ENCODE measurements at places on chromosomes 11 and 22.

DNA sequence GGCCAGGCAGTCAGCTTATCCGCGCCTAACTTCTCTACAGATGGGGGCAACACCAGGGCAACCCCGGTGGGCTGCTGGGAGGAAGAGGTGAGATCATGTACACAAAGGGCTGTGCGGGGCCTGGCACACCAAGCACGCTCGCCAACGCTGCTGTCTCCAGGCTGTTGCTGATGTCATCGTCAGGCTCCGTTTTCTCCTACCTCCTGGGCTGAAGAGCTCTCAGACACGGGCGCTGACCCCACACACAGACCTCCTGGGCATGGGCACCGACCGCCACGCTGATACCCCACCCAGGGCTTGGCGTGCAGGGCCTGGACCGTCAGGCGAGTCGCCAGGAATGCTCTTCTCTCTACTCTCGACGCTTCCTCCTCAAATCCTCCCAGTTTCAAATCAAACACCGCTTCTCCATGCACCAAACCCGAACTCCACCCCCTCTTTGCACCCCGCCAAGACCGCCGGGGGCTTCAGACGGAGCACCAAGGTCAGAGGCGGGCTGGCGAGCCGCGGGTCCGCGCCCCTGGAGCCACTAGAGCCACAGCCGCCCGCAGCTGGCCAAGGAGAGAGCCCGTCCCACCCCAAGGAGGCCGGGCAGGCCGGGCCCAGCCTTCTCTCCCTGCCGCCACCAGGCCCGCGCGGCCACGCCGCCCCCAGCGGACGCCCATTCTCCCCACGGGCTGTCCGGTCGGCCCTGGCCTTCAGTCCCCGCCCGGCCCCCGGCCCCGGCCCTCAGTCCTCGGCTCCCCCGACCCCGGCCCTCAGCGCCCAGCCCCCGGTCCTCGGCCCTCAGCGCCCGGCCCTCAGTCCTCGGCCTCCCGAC is 772 bp downstream of the SBF1 start:
- DNase-seq: peak; percentile 76

DNA sequence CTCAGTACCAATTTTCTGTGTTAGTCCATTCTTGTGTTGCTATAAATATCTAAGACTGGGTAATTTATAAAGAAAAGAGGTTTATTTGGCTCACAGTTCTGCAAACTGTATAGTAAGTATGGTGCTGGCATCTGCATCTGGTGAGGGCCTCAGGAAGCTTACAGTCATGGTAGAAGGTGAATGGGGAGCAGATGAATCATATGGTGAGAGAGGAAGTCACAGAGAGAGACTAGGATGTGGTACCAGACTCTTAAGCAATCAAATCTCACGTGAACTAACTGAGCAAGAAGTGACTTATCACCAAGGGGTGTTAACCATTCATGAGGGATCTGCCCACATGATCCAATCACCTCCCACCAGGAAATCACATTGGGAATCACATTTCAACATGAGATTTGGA is 60.8 kb upstream of the ZBED5 start:
- DNase-seq: no peak

GRCh38 chr11:78424334-78425270 is 7.0 kb upstream of the GAB2 start:
- DNase-seq: no peak

- no peak for DNase-seq
These were observed 6.6 kb upstream of the FLI1 start for GRCh38 chr11:128687321-128687720.

DNA sequence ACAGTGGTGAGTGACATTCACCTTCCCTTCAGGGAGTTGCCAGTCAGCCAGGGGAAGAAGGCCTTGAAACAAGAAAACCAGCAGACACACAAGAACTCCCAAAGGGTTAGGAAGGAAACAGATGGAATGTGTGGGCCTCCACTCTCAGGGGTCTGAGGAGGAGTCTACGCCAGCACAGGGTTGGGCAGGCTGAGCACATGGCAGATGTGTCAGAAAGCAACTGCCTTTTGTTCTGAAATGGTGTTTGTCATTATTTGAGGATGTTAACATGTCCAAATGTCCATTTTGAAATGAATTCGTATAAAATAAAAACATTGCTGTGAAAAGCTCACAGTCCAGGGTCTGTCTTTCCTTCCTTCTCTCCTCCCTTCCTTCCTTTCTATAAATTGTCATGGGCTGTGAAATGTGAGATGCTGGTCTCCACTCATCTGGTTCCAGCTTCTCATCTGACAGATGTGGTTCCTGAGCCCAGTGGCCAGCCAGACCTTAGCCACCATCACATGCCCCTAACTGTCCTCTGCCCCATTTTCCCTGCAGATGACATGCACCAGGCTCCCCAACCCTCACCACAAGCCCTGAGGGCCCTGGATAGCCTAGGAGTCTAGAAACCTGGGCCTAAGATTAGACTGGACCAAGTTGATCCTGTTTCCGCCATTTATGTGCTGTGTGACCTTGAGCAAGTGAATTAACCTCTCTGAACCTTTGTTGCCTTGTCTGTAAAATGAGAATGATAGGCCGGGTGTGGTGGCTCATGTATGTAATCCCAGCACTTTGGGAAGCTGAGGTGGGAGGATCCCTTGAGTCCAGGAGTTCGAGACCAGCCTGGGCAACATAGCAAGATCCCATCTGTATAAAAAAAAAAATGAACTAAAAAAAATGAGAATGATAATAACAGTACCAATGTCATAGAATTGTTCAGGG is 56.2 kb upstream of the CRYBB3 start:
- no peak for DNase-seq

GRCh38 chr11:112174789-112175598 is at the start of gene BCO2:
BCO2 (plus strand) TSS chr11:112175512; CDS start chr11:112175602, 90 bp downstream.
- peak; percentile 35 for DNase-seq

DNA sequence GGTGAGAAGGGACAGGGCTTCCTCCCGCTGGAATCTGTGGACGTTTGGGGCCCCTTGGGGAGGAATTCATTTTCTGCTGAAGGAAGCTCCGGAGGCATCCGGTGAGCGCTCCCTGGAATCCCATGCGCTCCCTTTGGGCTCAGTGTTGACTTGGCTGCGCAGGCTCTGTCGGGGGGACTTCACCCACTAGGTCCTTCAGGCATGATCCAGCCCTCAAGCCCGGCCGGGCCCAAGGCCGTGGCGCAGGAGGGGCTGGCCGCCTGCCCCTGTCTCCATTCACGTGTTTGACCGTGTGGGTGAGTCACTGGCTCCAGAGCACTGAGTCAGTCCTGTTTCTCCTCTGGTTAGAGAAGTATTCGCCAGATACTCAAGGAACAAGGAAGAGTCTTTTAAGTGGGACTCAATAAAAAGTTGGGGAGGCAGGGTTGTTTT is 1.4 kb downstream of the CTTN start:
- no peak for DNase-seq

DNA sequence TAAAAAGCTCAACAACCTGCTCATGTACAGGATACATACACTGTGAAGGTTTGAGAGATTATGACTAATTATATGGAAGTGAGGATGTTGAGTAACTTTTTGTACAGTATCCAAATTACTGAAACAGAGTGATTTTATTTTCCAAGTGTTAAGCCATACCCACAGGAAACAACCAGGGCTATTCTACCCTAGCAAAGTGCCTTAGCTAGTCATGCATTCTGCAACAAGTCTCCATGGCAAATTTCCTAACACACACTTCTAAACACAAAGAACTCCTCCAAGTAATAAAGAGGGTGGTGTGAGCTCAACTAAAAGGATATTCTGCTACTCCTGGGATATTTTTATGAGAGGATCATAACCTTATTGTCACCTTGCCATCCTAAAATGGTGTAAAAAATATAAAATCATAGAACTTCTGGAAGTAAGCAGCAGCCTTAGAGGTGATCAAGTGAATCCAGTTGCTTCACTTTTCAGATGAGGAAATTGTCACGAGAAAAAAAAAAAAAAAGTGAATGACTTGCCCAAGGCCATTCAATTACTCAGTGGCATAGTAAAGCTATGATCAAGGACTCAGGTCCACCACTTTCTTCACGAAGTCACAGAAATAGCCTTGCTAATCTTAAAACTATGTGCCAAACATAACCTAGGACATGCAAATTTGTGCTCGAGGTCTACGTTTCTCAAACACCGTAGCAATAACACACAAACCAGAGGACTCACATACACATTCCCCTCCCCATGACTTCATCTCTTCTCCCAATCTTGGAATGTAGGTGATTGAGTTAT is 4.2 kb downstream of the LGR4 start:
- DNase-seq: no peak

DNA sequence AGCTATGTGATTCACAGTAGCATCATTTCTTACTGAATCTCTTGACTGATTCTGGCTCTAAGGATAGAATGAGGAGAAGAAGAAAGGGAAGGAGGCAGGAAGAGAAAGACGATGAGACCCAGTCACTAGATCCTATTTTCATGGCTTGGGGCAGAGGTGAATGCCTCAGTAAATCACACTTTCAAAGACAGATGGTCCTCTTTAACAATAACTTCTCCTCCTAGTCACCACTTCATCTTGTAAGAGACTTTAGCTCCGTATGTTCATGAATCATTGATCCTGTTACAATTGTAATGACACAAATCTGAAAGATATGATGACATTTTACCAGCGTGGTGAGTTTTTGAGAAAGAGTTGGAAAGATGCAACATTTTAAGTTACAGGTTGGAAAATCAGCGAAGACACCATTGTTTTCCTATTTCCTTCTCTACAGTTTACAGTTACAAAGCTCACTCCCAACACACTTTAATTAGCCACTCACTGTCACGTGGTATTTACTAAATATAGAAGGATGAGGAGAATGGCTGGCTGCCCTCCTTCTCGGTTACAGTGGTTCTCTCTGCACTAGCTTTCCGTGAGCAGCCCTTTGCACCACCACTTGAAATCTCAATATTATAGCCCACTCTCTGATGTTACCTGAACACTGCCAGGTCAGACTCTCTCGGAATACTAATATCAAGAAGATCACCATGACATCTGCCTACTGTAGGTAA is 205.8 kb downstream of the CADM1 start:
- no peak for DNase-seq

GRCh38 chr11:66008468-66009101 is 3.2 kb upstream of the CST6 start:
- DNase-seq: no peak

DNA sequence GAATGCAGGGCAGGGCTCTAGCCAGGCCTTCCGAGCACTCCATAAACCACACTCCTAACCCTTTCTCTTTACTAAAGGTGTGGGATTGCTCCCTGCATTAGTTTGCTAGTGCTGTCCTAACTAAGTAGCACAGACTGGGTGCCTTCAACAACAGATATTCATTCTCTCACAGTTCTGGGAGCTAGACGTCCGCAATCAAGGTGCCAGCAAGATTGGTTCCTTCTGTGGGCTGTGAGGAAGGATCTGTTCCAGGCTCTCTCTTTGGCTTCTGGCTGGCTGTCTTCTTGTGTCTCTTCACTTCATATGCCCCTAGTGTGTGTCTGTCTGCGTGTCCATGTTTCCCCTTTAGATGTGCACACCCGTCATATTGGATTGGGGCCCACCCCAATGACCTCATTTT is 59.8 kb downstream of the GALNT18 start:
- no peak for DNase-seq
